Stimulated activated CD4-positive, alpha-beta T cell treated with anti-CD3 and anti-CD28 coated beads, TNF-alpha, amount 100 ng/mL, for 24 hours (primary cell): ENCODE measurements at places on chromosomes 1 and 21.

DNA sequence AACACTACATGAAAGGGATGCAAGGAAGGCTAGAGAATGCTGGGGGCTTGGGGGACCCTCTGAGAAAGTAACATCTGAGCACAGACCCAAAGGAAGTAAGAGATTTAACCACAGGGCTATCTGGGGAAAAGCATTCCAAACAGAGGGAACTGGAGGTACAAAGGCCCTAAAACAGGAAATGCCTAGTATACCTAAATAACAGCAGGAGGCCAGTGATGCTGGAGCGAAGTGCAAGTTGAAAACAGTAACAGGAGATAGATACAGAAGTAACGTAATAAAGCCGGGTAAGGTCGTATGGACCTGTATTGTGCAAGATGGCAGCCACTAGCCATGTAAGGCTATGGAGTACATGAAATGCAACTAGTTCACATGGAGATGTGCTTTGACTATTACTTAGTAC, 52.1 kb downstream of the CD34 start:
- no peak for DNase-seq

DNA sequence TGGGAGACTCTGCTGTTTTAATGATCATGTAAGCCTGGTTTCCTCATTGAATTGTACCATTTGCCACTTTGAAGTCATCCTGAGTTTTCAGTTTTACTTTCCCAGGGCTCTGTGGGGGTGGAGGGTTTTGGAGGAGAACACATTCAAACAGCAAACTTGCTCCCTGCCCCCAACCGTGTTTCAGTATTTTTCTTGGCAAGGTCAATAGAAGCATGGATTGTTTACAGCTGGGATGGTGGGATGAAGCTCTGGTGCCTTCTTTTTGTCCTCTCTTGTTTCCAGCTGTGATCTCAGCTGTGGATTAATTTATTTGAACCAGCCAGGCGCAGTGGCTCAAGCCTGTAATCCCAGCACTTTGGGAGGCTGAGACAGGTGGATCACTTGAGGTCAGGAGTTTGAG, 54.3 kb upstream of the SERBP1 start:
- no peak for DNase-seq

DNA sequence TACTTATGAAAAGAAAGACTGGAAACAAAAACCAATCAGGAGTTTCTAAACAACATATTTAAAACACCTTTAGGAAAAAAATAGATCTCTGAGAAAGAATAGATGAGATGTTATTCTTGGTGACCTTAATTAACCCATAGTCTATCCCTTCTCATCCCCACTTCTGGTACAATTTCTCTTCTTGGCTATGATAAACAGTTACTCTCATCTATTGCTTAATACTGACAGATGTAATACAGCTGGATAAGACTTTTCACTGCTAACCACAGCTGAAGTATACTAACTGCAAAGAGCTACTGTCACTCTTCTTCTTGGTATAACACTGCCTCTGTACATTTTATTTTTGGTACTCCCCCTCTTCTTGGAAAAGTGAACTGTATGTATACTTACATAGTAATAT, 15.2 kb downstream of the EXTL2 start:
- no peak for DNase-seq

GRCh38 chr1:117574161-117574835, 31.6 kb upstream of the TENT5C start:
- no peak for DNase-seq

DNA sequence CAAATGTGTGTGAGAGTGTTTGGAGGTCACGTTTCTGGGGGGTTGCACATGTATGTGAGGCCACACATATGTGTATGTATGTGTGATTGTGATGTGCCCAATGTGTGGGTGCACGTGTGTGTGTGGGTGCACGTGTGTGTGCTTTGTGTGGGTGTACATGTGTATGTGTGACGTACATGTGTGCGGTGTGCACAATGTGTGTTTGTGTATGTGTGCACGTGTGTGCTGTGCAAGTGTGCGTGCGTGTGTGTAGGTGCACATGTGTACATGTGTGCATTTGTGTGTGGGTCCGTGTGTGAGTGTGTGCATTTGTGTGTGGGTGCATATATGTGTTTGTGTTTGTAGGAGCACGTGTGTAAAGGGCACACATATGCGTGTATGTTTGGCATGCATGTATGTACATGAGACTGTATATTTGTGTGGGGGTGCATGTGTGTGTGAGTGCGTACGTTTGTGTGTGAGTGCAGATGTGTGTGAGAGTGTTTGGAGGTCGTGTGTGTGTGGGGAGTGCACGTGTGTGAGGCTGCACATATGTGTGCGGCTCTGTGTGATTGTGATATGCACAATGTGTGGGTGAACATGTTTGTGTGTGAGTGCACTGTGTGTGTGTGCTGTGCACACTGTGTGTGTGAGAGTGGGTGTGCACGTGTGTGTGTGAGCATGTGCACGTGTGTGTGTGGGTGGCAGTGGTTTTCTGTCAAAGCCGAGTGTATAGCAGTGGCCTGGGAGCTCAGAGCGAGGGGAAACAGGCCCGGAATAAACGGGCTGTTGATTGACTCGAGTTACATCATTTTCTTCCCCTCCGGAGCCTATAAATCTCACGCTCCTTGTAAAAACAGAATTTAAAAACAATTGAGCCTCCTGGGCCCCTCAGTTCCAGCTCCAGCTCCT, 132.7 kb upstream of the ARHGEF16 start:
- DNase-seq, result no peak

GRCh38 chr1:63122079-63122478, 200.3 kb upstream of the FOXD3 start:
- DNase-seq, result no peak

DNA sequence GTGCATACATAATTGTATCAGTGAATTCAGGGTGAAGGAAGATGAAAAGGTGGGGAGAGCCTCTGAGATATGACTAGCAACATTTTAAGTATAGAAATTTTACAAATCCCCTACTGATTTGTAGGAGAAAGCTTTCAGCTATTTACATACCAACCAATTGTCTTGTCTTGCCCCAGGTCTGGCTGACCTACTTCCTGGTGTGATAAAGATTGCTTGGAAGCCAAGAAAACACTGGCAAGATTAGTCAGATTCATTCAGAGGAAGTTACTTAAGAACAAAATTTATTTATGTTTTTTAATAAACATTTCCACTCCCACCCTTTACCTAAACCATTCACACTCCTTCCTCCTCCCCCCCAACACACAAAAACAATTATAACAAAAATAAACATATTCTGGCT, 17.5 kb downstream of the PTGS2 start:
- DNase-seq, result no peak
